ENCODE measurements at places on chromosomes 11 and 22. TPM values are rescaled to one million over a fixed set of nuclear protein-coding genes. Genes with fewer than 3 reads are reported as not detected.

FAM83F gene
- total RNA-seq, result 67.4 TPM

BARX2 gene
- 11.1 TPM for total RNA-seq

PLA2G3 gene
- total RNA-seq, result 3.1 TPM

PRR33 gene
- not detected for total RNA-seq

RASD2 gene
- total RNA-seq, result 0.93 TPM

OR5D14 gene
- not detected for total RNA-seq

GALR3 gene
- total RNA-seq, result not detected

FAM168A gene
- total RNA-seq, result 40.1 TPM

DNA sequence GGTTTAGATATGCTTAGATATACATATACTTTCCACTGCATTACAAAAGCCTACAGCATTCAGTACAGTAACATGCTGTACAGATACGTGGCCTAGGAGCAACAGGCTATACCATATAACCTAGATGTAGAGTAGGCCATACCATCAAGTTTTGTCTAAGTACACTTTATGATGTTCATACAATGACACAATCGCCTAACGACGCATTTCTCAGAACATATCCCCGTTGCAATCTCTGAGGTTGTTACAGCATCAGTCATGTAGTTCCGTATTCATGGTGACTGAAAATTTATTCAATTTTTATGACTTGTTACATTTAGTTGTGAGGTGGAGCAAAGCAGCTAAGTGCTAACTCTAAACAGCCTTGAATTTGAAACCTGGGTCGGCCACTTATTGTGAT, 6.7 kb downstream of the ZBTB44 start:
- H3K4me3 ChIP-seq, result no peak overlapping the region
- DNase-seq, result no peak
- no peak overlapping the region for H3K27ac ChIP-seq
- no peaks in the 10 kb centered on the region for H3K27me3 ChIP-seq
- H3K36me3 ChIP-seq, result no peaks in the 10 kb centered on the region

GRCh38 chr11:133896028-133896427, 50.7 kb upstream of the SPATA19 start:
- no peaks in the 10 kb centered on the region for H3K4me1 ChIP-seq
- H3K27me3 ChIP-seq, result no peaks in the 10 kb centered on the region
- no peak overlapping the region for H3K27ac ChIP-seq
- H3K36me3 ChIP-seq, result no peaks in the 10 kb centered on the region

- H3K27ac ChIP-seq, result no peak overlapping the region
- no peaks in the 10 kb centered on the region for H3K27me3 ChIP-seq
- DNase-seq, result no peak
- H3K4me3 ChIP-seq, result no peak overlapping the region
- peaks cover 6% of the 10 kb centered on the region for H3K4me1 ChIP-seq
- H3K36me3 ChIP-seq, result peaks cover 8% of the 10 kb centered on the region
Observed at GRCh38 chr11:67663532-67664212, 10.8 kb downstream of the ALDH3B2 start.

DNA sequence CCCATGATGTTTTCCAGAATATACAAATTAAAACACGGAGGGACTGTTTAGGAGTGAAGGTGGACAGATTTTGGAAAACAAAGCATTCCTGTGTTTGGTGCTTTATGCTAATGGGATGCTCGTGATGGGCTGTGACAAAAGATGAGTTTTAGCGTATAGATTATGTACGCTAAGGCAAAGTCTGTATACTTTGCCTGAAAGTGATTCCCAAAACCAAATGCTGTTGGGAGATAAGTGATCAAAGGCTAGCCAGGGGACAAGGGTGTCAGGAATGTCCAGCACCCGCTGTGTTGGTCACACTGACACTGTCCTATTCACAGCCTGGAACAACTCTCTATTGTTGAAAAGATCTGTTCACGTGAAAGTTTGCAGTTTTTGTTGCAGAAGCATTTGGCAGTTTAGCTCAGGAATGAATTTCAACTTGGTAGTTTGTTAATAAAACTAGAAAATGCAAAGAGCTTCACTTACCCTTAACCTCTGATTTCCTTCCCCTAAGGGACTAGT, 1.5 kb downstream of the JAM3 start:
- no peak overlapping the region for H3K27ac ChIP-seq
- peaks cover 17% of the 10 kb centered on the region for H3K4me1 ChIP-seq
- peaks cover 9% of the 10 kb centered on the region for H3K27me3 ChIP-seq
- DNase-seq, result no peak

DNA sequence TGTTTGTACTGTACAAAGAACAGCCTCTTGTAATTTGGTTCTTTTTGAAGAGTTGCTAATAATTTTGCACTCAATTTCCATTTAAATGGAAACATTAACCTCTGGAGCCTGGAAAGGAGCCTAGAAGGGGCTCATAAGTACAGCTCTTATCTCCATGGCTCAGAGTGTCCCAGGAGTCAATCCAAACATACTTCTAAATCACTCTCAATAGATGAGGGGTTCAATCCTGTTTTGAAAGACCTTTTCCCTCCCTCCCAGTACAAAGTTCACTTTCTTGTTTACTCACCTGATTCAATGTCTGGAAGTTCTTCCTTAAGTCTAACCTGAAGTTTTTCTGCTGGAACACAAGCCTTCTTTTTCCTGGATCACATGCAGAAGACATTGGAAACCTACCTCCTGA, 273.0 kb upstream of the PLET1 start:
- H3K36me3 ChIP-seq, result no peaks in the 10 kb centered on the region
- peaks cover 14% of the 10 kb centered on the region for H3K27me3 ChIP-seq
- H3K4me1 ChIP-seq, result no peaks in the 10 kb centered on the region

DNA sequence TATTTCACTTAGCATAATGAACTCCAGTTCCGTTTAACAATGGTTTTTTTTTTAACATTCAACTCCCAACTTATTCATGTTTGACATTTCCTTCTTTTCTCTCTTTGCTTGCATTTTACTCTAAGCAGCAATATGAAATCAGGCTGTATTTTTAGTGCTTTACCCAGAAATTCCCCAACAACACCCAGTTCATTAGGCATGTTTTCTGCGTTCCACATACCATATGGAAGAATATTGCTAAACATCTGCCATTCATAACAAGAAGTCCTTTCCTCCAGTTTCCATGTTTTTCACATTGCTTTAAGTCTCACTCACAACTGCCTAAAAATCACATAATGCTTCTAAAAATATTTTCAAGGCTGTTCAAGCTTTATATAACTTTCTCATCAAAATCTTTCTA, 45.8 kb downstream of the PLAAT5 start:
- H3K4me1 ChIP-seq, result no peaks in the 10 kb centered on the region
- DNase-seq, result no peak
- no peaks in the 10 kb centered on the region for H3K36me3 ChIP-seq
- no peak overlapping the region for H3K27ac ChIP-seq
- H3K27me3 ChIP-seq, result peaks cover 4% of the 10 kb centered on the region

GRCh38 chr11:2382936-2383851, 6.1 kb downstream of the CD81 start:
- peak overlapping the region; percentile 64 for H3K27ac ChIP-seq
- no peaks in the 10 kb centered on the region for H3K27me3 ChIP-seq
- H3K36me3 ChIP-seq, result no peaks in the 10 kb centered on the region
- no peak for DNase-seq
- H3K4me3 ChIP-seq, result peak overlapping the region; percentile 14

- H3K4me1 ChIP-seq, result peaks cover 57% of the 10 kb centered on the region
- H3K36me3 ChIP-seq, result no peaks in the 10 kb centered on the region
- peaks cover 34% of the 10 kb centered on the region for H3K27me3 ChIP-seq
- DNase-seq, result no peak
- no peak overlapping the region for H3K4me3 ChIP-seq
Observed at GRCh38 chr11:120238968-120239620, 846 bp upstream of the POU2F3 start.

GRCh38 chr11:131561501-131561900, 191.1 kb downstream of the NTM start:
- DNase-seq, result no peak
- H3K27ac ChIP-seq, result no peak overlapping the region
- no peak overlapping the region for H3K4me3 ChIP-seq

DNA sequence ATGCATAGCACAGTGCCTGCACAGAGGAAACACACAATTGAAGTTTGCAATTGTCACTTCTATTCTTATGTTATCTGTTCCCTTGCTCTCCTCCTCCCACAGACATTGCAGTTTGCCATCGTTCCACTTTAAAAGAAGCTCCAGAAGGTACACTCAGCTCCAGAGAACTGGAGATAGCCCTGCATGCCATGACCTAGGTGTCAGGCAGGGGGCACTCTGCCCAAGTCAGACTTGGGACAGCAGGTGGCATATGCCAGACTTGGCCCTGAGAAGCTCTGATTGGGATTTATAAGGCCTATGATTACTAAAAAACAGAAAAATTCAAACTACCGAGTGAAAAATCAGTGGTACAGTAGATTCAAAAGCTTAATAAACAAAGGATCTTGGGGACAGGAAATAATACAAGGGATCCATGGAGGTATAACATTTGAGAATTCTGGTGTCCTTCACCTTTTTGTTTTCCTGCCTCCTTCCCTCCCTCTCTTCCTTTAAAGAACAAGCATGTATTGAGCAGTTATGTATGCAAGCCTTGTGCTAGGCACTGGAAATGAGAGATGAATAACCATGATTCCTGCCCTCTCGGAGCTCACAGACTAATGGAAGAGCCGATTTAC, 40.0 kb downstream of the TENM4 start:
- peaks cover 5% of the 10 kb centered on the region for H3K4me1 ChIP-seq
- H3K36me3 ChIP-seq, result no peaks in the 10 kb centered on the region
- DNase-seq, result no peak
- no peak overlapping the region for H3K4me3 ChIP-seq
- no peaks in the 10 kb centered on the region for H3K27me3 ChIP-seq
- no peak overlapping the region for H3K27ac ChIP-seq

- DNase-seq, result no peak
- no peaks in the 10 kb centered on the region for H3K4me1 ChIP-seq
- H3K27ac ChIP-seq, result no peak overlapping the region
- H3K4me3 ChIP-seq, result no peak overlapping the region
- no peaks in the 10 kb centered on the region for H3K27me3 ChIP-seq
Observed at GRCh38 chr22:26883393-26883792, 226.0 kb downstream of the MIAT start.

GRCh38 chr11:70747921-70748320, 349.6 kb downstream of the CTTN start:
- H3K4me3 ChIP-seq, result no peak overlapping the region
- H3K27me3 ChIP-seq, result peaks cover 35% of the 10 kb centered on the region
- H3K36me3 ChIP-seq, result no peaks in the 10 kb centered on the region
- no peaks in the 10 kb centered on the region for H3K4me1 ChIP-seq
- no peak overlapping the region for H3K27ac ChIP-seq

GRCh38 chr11:62988276-62988675, 3.5 kb upstream of the SLC22A6 start:
- no peak for DNase-seq
- no peak overlapping the region for H3K4me3 ChIP-seq
- H3K36me3 ChIP-seq, result no peaks in the 10 kb centered on the region
- H3K4me1 ChIP-seq, result no peaks in the 10 kb centered on the region

DNA sequence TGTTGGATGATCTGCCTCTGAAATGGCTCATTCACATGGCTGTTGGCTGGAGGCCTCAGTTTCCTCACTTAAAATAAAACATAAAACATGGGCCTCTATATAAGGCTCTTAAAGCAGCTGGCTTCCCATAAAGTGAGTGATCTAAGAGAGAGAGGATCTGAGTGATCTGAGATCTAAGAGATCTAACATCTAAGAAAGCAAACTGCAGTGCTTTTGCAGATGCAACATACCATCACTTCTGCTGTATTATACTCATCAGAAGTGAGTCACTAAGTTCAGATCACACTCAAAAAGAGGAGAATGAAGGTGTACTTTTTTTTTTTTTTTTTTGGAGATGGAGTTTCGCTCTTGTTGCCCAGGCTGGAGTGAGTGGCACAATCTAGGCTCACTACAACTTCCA, 18.1 kb upstream of the HSPA8 start:
- no peaks in the 10 kb centered on the region for H3K36me3 ChIP-seq
- no peak overlapping the region for H3K4me3 ChIP-seq
- H3K27ac ChIP-seq, result no peak overlapping the region
- peaks cover 3% of the 10 kb centered on the region for H3K4me1 ChIP-seq
- no peaks in the 10 kb centered on the region for H3K27me3 ChIP-seq

DNA sequence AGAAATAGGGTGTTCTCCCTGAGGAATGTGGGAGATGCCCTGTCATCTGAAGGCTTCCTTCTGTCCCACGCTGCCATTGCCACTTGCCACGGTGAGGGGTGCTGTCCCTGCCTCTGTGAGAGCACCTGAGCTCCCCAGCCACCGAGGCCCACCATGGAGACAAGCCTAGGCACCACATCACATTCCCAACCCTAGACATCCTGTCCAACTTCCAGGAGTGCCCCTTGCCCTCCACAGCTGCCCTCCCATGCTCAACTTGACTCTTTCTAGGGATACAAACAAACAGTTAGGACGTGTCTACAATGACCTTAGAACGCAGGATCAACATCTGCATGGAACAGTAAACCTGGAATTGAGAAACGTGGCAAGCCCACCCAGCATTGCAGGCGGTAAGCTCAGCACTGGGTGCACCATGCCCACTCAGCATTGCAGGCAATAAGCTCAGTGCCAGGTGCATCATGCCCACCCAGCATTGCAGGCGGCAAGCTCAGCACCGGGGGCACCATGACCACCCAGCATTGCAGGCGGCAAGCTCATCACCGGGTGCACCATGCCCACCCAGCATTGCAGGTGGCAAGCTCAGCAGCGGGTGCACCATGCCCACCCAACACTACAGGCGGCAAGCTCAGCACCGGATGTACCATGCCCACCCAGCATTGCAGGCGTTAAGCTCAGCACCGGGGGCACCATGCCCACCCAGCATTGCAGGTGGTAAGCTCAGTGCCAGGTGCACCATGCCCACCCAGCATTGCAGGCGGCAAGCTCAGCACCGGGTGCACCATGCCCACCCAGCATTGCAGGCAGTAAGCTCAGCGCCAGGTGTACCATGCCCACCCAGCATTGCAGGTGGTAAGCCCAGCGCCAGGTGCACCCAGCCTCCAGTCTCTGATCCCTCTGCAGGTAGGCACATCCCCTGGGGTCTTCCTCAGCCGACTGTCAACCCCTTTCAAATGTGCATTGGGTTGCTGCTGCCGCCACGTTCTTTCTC, 1463.9 kb downstream of the TBC1D22A start:
- H3K27me3 ChIP-seq, result no peaks in the 10 kb centered on the region
- DNase-seq, result no peak
- H3K4me1 ChIP-seq, result no peaks in the 10 kb centered on the region
- H3K36me3 ChIP-seq, result no peaks in the 10 kb centered on the region
- H3K27ac ChIP-seq, result no peak overlapping the region

- peaks cover 25% of the 10 kb centered on the region for H3K4me1 ChIP-seq
- H3K4me3 ChIP-seq, result no peak overlapping the region
- H3K27ac ChIP-seq, result no peak overlapping the region
- peaks cover 7% of the 10 kb centered on the region for H3K36me3 ChIP-seq
- DNase-seq, result no peak
- no peaks in the 10 kb centered on the region for H3K27me3 ChIP-seq
Observed at GRCh38 chr11:57498540-57498939, 17.0 kb downstream of the SLC43A1 start.

- no peaks in the 10 kb centered on the region for H3K4me1 ChIP-seq
- no peak for DNase-seq
- no peak overlapping the region for H3K4me3 ChIP-seq
- no peak overlapping the region for H3K27ac ChIP-seq
Observed at GRCh38 chr11:59822989-59823566, 12.5 kb upstream of the MRPL16 start.

GRCh38 chr11:124538019-124538418, 5.4 kb downstream of the OR8B12 start:
- peaks cover 2% of the 10 kb centered on the region for H3K4me1 ChIP-seq
- no peak overlapping the region for H3K4me3 ChIP-seq
- no peak overlapping the region for H3K27ac ChIP-seq
- no peaks in the 10 kb centered on the region for H3K36me3 ChIP-seq
